A172 (cell line): ENCODE measurements at places on chromosomes 5 and 9. TPM values are rescaled to one million over a fixed set of nuclear protein-coding genes. Genes with fewer than 3 reads are reported as not detected.

CCNI2 gene
- not detected in 2 replicates for total RNA-seq

PCDHGC4 gene
- 0.22 TPM in 1 of 2 replicates, not detected in the other for total RNA-seq

PCDHGA4 gene
- 1.1 and 1.4 TPM in 2 replicates for total RNA-seq

PARP8 gene
- 0.28 and 0.74 TPM in 2 replicates for total RNA-seq

ZNF879 gene
- total RNA-seq, result not detected in 2 replicates

EMB gene
- 0.12 TPM in 1 of 2 replicates, not detected in the other for total RNA-seq

ZNF454 gene
- not detected in 2 replicates for total RNA-seq

GFI1B gene
- 0.19 and 0.47 TPM in 2 replicates for total RNA-seq

OR1J2 gene
- total RNA-seq, result not detected in 2 replicates

KIF12 gene
- total RNA-seq, result 0.03 and 0.07 TPM in 2 replicates

LCN12 gene
- 0.07 and 2.2 TPM in 2 replicates for total RNA-seq

PCDHB9 gene
- total RNA-seq, result 11.1 and 11.2 TPM in 2 replicates

PCDHGB5 gene
- total RNA-seq, result 0.10 TPM in 1 of 2 replicates, not detected in the other

ADAMTS19 gene
- not detected in 2 replicates for total RNA-seq

OTULINL gene
- total RNA-seq, result 4.7 and 5.7 TPM in 2 replicates

ANKRD55 gene
- not detected in 2 replicates for total RNA-seq

FBP2 gene
- total RNA-seq, result not detected in 2 replicates

PCDHB8 gene
- total RNA-seq, result 7.0 and 7.5 TPM in 2 replicates

PCDHGA6 gene
- total RNA-seq, result 1.9 and 2.5 TPM in 2 replicates

PLPPR1 gene
- total RNA-seq, result not detected in 2 replicates

SPEF2 gene
- total RNA-seq, result 2.4 and 15.6 TPM in 2 replicates

GTF2H2 gene
- total RNA-seq, result 60.1 and 79.0 TPM in 2 replicates

PKD2L2 gene
- total RNA-seq, result not detected in 2 replicates

IFNA13 gene
- not detected in 2 replicates for total RNA-seq

PTPN3 gene
- 7.8 and 10.3 TPM in 2 replicates for total RNA-seq

MYORG gene
- total RNA-seq, result 3.5 and 4.6 TPM in 2 replicates

SPINK5 gene
- total RNA-seq, result 0.34 and 1.1 TPM in 2 replicates

PCDHGA2 gene
- 0.57 and 1.1 TPM in 2 replicates for total RNA-seq

CTNND2 gene
- not detected in 2 replicates for total RNA-seq

LNPEP gene
- total RNA-seq, result 25.8 and 30.2 TPM in 2 replicates

AKNA gene
- total RNA-seq, result 3.1 and 3.5 TPM in 2 replicates

LCN2 gene
- total RNA-seq, result 0.14 and 1.1 TPM in 2 replicates

CDKN2A gene
- total RNA-seq, result not detected in 2 replicates

TBC1D2 gene
- 87.2 and 93.4 TPM in 2 replicates for total RNA-seq

SLC4A9 gene
- not detected in 2 replicates for total RNA-seq
